Ascending aorta (tissue), 2 donors: ENCODE measurements at places on chromosomes 5 and 9. TPM values are rescaled to one million over a fixed set of nuclear protein-coding genes. Genes with fewer than 3 reads are reported as not detected.

DNA sequence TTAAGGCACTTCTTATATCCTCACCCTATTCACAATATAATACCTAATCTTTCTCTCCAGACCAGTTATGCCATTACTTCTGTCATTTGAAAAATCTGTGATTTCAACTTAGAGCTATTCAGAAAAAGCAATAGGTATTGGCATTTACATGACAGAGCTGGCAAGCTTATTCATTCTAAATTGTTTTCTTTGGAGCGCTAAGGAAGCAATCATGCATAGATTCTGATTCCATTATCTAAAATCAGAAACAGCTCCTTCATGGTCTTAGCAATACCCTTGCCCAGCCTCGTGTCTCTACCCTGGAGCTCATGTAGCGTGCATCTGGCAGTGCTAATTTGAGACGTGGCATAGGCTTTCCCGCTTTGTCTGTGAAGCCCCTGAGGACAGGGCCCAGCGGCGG lies 4.5 kb downstream of the SLC1A1 start:
- no peak for DNase-seq

- no peak for DNase-seq
Observed at GRCh38 chr5:124735169-124735858, 11.1 kb downstream of the ZNF608 start.

DNA sequence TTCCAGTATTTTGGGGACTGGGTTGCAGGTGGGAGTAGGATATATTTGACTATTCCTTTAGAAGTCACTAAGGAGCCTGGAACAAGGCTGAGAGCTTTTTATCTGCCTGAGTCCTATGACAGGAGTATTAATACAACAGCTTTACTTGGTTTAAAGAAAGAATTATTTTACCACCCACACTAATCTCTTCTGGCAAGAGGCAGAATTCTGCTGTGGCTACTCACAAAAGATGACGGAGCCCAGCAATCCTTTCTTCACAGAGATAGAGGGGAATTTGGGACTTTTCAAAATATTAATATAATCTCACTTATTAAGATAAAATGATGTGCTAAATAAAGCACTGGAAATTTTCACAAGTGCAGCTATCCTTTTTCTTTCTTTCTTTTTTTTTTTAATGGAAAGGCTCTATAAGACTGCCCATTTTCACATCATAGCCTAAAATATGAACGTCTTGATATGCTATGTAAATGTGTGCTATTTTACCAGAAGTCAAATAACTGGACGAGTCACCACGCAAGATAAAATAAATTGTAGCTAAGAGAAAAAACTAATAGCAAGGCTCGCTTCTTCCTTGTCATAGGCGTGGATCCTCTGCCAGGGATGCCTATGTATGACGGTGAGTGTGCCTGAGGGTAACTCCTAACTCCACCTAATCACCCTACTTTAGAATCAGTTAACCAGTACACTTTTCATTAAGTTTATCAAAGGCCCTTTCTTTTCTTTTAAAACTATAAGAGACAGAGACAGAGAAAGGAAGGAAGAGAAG lies 76.3 kb downstream of the ZNF608 start:
- no peak for DNase-seq

- DNase-seq, result no peak
Observed at GRCh38 chr9:94142353-94142752, 58.1 kb downstream of the PTPDC1 start.

- peak; percentile 4 for DNase-seq
Observed at GRCh38 chr9:129391221-129391661, 213.2 kb upstream of the IER5L start.

Gene CDH9
- not detected for total RNA-seq

Gene LMX1B
- total RNA-seq, result 1.9 TPM

Gene GRK6
- 20.6 TPM for total RNA-seq

Gene CKMT2
- 0.43 TPM for total RNA-seq
